ENCODE measurements at places on chromosomes 3 and 15.

DNA sequence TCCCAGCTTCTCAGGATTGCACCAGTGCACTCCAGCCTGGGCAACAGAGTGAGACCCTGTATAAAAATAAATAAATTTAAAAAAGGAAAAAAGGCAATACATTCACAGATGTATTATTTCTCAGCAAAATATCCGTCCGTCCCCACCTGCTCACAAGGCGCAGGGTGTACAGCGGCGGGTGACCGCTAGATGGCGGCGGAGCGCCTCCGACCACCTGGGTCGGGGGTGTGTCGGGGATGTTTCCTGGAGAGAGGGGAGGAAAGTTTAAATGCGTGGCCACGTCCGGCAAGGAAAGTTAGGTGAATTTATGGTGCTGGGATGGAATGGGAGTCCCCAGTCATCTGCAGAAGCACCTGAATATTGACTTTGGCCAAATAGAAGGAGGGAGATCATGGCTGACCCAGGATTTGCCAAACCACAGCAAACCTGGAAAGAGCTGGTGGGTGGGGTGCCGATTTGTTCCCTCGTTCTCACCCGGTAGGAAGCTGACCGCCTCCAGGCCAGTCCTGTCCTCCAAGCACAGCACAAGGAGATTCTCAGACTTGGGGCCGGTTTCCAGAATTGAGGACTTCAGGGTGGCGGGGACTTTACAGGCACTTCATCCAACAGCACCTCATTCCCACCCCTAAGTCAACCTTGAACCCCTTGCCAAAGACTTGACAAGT, 88.3 kb downstream of the TMEM266 start:
- peak; percentile 76 for DNase-seq

DNA sequence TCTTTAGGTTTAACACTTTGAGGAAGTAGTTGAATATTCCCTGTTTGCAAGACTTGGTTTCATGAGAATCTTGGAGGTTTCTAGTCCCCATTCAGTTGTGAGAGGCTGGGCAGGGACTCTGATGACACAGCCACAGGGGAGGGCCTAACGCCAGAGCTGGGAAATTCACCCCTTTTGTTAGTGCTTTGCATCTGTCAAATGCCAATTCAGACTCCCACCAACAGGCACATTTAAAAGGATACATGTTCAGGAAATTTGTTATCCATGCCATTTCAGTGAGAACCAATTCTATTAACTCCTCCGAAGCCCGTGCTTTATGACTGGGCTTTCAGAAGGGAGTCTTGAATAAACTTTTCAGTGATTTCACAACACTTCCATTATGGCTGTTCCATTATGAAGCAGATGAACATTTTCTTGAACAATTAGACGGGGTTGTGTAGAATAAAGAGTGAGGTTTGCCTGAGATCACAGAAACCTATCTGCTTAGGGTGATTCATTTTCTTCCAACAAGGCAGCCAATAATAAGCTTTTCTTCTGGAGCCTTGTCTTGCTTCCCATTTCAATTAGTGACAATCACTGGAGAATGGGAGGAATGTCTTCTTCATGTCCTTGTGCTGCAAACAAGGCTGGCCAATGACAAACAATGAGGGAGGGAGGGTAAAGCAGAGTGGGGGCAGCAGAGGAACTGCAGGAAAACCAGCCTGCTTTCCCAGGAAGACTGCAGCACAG, 90.6 kb downstream of the SOX14 start:
- DNase-seq, result peak; percentile 68

DNA sequence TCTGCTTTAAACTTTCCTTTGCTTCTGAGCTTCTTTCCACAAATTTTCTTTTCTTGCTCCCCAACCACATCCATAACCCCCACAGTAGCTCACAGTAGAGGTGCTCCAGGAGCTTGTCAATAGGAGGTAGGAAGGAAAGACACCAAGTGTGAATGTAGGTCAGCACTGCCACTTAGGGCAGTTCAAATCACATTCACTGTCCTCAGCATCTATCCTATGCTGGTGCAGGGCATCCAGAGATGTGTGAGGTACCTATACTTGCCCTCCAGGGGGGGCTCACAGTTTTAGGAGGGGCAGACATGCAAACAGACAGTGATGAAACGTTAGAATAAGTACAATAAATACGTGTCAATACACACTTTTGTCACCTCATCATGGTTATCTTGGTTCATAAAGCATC, 1.5 kb upstream of the SPSB4 start:
- peak; percentile 73 for DNase-seq

DNA sequence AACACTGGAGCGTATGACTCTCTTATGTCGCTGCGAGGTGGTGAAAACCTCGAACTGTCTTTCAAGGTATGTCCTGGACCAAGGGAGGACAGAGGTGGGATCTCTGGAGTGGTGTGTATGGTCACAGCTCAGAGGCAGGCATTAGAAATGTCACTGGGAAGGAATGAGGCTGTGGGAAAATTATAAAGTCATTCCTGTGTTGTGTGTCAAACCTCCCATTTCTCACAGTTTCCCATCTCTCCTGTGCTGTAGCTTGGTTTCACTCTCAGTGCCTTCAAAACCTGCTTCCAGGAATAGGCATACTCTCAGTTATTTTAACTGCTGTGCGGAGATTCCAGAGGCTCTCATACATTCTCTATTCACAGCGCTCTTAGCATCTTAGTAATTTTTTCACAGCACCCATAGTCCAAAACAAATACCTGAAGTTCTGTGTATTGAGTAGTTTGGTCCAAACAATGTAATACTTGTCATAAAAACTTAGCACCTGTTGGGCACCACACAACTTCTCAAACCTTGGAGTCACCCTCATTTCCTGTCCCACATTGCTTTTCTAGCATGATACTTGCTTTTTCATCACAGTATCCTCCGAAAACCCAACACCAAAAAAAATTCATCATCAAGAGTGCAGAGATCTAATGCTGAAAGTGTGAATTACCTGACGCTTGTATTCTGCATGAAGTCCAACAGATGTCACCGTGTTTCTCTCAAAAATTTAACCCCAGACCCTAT, 36.9 kb downstream of the GALNT15 start:
- DNase-seq, result no peak

GRCh38 chr3:78645628-78646310, 1122.0 kb downstream of the ROBO1 start:
- DNase-seq, result peak; percentile 91
